NT2/D1 (cell line): ENCODE measurements at places on chromosomes 13 and 19.

DNA sequence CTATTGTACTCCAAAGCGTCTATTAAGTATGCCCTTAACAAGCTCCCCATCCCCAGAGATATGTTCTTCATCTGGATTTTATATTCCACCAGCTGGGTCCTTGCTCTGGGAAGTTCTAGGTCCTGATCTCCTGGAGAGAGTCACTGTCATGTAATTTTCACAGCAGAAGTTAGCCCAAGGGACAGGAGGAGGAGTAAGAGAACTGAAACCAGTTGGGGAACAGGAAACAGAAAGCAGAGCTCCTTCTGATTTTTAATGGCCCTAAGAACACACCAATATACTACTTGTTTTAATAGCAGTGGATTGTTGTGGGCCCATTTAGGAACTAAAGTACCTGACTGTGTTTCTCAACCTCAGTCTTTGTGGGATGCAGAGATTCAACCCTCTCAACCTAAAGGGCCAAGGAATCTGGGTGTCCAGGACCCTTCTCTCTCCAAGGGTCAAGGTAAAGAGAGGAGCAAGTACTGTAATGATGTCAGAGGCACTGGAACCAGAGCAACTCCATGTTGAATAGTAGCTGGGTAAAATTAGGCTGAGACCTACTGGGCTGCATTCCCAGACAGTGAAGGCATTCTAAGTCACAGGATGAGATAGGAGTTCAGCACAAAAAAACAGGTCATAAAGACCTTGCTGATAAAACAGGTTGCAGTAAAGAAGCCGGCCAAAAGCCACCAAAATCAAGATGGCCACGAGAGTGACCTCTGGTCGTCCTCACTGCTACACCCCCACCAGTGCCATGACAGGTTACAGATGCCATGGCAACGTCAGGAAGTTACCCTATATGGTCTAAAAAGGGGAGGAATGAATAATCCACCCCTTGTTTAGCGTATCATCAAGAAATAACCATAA is 8.1 kb upstream of the FPR3 start:
- DNase-seq, result no peak

DNA sequence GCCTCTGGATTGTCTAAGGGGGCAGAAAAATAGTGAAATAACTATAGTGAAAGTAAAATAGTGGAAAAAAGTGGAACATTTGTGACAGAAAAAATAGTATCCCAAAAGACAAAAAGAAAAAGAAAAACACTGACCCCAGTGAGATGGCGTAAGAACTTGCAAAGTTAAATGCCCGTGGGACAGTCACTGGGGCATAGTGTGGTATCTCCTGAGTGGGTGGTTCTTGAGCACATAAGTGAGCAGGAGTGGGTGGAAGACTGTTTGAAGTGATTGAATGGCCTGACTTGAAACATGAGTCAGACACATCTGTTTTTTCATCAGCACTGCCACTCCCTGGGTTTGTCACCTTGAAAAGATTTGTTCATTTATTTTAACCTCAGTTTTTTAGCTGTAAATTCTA is 2.5 kb downstream of the ZNF430 start:
- no peak for DNase-seq

- no peak for DNase-seq
Observed at GRCh38 chr13:22793598-22794134, 387.1 kb upstream of the SGCG start.

DNA sequence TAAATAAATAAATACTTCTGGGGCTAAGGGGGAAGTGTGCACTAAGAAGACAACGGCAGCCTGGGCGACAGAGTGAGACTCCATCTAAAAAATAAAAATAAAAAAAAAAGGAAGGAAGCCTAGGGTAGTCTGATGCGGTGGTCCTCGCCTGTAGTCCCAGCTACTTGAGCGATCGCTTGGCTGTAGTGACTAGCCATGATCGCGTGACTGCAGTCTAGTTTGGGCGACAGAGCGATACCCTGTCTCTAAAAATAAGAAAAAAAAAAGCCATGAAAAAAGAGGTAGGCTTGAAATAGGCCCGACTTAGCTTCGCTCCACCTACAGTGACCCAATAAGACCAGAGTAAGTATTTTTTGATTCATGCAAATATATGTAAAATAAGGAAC is 661 bp upstream of the BABAM1 start:
- DNase-seq, result no peak

- DNase-seq, result no peak
Observed at GRCh38 chr13:75101348-75101747, 380.6 kb downstream of the TBC1D4 start.

DNA sequence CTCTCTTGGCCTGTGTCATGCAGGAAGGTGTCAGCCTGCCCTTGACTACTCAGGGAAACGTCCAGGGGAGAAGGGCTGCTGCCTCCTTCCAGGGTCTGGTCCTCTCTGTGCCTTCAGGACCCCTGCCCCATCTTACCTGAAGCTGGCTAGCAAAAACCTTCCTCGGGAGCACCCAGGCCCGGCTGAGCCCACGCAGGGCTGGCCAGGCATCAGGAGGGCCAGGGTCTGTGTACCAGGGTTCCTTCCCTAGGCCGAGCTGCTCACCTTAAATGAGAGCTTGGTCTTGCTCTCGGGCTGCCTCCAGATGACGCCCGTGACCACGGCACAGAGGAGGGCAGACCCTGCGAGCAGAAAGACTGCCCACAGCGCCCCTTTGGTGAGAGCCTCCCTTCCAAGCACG is 78.6 kb downstream of the SLC7A1 start:
- DNase-seq, result no peak

DNA sequence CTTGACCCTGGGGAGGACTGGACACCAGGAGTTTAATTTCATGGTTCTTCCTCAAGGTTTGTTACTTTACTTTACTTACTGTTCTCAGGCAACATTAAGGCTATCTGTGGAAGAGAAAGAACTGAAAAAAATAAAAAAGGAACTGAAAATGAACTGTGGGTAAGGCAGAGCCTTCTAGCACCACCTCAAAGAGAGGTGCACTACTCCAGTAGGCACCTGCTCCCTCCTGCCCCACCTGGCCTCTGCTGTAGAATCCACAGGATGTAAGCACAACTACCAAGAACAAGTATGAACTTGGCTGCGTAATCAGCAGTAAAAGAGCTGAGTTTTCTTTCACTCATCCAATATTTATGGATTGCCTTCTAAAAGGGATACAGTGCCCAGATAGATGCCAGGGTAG is 12.2 kb downstream of the ZNF112 start:
- no peak for DNase-seq

- DNase-seq, result no peak
Observed at GRCh38 chr13:62336507-62336906, 920.9 kb upstream of the PCDH20 start.

DNA sequence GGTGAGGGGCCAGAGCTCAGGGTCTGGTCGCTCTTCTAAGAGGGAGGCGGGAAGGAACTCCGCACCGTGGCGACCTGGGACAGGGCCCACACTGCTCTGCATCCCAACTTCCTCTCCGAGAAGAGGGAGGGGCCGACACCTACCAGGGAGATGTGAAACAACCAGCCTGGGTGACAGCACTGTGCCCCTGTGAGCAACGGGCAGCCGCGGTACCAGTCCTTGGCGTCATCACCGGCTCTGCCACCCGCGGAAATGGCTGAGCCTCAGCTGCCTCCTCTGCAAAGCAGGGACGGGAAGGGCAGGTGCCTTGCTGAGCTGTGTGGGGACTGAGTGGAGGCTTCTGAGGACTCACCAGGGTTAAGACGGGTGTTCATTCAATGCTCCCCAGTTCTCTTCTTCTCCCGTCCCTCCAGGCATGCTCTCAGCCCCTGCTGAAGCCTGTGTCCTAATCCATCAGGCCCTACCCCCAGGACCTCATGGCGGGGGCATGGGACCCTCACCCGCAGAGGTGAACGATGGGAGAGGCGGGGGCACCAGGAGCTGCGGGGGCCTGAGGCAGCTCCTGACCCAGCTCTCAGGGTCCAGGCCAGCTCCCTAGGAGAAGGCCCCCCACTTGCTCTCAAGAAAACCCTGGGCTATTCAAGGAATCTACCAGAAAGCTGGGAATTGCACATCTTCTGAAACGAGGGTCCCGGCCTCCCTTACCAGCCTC is 9.3 kb downstream of the ZNF787 start:
- DNase-seq, result no peak

DNA sequence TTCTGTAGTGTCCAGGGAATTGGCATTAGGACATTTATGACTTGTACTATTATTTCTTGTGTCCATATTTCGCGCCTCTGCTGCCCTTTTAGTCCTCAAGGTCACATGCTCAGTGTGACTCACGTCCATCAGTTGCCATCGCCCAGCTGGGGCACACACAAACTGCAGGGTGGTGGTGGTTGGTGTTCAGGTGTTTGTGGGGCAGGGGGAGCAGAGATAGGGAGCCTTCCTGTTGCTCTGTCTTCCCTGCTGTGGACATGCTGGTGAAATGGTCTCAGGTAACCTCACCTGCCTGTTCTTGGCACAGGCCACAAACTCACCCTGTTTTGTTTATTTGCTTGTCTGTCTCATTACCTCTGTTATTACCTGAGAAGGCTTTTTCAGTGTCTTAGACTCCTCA is 22.4 kb downstream of the PRR12 start:
- DNase-seq, result no peak

- no peak for DNase-seq
Observed at GRCh38 chr13:62337109-62337880, 921.6 kb upstream of the PCDH20 start.

DNA sequence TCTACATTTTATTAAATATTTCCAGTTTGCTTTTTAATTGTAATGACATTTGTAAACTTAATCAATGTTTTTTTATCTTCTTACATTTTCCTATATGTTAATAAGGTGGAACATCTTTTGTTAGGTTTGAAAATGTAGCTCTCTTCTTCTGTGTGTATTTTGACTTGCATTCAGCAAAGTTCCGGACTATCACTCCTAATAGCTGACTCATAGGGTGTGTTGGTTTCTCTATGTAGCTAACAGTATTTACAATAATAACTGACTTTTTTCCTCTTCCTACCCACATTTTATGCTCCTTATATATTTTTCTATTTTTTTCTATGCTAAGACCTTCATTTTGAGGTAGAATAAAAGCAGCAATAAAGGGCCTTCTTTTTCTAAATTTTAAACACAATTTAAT is 28.1 kb downstream of the MYO16 start:
- no peak for DNase-seq

DNA sequence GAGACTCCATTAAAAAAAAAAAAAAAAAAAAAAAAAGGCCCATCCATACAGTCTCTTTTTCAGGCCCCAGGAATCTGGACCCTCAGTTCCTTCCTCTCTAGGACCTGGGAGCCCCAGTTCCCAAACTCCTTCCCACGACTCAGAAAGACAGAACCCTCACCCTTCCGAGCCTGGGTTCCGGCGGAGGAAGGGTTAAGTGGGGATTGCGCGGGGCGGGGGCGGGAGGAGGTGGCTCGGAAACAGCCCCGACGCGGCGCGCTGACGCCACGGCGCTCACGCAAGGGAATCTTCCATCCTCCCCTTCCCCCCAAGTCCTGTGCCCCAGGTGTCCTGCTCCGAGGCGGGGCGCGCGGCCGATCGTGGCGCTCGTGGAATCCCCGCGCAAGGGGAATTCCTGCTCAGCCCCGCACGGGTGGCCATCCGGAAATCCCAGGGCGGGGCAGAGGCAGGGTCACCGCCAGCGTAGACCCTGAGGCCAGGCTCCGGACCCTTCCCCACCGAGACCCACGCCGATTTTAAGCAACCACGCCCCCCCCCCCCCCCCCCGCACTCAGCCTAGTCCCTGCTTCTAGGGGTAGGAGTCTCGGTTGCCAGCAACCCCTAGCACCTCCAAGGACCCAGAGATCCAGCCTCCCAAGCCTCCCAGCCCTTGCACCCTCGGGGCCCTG is 659 bp downstream of the NFKBID start:
- no peak for DNase-seq

DNA sequence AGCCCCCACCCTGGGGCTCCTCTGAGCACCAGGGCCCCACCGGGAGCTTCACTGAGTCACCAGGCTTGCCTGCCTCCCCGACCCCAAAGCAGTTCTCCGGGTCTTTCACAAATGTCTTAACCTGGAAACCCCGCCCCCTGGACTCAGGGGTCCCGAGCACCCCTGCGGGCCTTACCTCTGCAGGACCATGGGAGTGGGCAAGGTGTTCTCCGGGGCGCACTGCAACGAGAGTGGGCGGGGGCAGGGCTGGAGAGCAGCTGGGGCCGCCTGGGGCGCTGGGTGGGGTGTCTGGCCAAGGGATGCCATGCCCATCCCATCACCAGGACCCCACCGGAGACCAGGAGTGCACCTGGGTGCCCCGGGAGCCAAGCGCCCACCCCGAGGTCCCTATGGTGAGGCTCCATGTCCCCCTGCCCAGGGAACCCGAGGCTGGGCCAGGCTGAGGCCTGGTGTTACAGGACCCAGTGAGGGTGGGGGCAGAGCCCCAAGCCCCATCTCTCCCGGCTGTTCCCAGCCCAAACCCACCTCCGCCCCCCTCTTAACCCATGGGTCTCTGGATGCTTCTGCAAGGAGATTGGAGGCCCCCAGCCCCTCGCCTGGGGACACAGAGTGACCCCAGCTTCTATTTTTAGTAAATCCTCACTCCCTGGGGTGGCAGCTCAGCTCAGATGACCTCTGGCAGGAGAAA is 10.9 kb downstream of the MKNK2 start:
- DNase-seq, result no peak

DNA sequence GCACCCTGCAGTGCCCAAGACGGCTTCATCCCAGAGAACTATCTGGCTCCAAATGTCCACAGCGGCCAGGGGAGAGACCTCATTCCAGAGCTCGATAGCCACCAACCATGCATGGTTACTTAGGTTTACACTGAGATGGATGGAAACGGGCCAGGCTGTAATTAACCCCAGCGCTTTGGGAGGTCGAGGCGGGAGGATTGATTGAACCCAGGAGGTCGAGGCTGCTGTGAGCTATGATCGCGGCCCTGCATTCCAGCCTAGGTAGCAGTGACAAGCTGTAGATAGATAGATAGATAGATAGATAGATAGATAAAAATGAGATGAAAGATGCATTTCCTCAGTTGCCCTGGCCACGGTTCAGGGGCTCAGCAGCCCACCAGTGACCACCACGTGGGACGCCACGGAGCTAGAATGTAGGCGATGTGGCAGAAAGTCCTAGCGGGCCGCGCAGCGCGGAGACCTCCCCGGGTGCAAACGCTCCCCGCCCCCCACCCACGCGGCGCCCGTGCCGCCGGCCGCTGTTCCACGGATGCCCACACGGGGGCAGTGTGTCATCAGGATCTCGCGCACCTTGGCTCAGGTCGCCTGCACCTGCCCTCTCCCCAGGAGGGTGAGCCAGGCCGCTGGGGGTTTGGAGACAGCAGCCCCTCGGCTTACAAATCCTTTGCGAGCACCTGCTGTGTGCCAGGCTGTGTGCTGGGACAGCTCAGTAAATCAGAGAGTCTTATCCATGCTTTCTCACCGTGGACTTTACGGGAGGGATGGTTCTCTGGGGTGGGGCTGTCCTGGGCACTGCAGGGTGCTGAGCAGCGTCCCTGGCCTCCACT is 13.5 kb upstream of the TLE5 start:
- DNase-seq, result no peak
